ENCODE measurements at places on chromosomes 5 and 9. TPM values are rescaled to one million over a fixed set of nuclear protein-coding genes. Genes with fewer than 3 reads are reported as not detected.

MRPL36 gene
- 116 TPM for total RNA-seq

DPYSL3 gene
- 18.3 TPM for total RNA-seq

CDX1 gene
- not detected for total RNA-seq

SHISAL2B gene
- total RNA-seq = not detected

B4GALT1 gene
- 201 TPM for total RNA-seq

PCDHGA5 gene
- 0.16 TPM for total RNA-seq
